Activated CD4-positive, alpha-beta T cell treated with anti-CD3 and anti-CD28 coated beads, Interleukin-2, amount 50 U/mL, for 16 hours (primary cell): ENCODE measurements at places on chromosomes 1 and 21.

GRCh38 chr1:110465038-110465813 is 14.3 kb downstream of the PROK1 start:
- no peak for DNase-seq

- peak; percentile 52 for DNase-seq
Measured at GRCh38 chr21:21163904-21164303, 165.7 kb downstream of the NCAM2 start.

- no peak for DNase-seq
Measured at GRCh38 chr21:41772351-41773080, 5.7 kb upstream of the RIPK4 start.

DNA sequence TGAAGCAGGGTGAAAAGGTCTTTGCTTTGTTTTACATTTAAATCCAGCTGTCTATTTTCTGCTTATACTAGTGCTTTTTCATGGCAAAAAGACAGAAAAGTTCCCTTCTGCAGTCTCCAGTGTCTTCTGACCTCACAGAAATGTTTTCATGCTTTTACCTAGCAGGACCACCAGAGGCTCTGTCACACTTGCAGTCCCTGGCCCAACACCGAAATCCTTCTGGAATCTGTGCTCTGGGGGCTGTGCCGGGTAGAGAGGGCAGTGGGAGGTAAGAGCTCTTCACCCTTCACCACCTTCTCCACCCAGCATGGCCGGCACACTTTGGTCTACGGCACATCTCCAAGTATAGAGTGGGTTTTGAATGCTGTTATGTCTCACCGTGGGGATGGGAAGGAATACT is 20.8 kb downstream of the GNAT2 start:
- no peak for DNase-seq

GRCh38 chr1:47231301-47232186 is 481 bp downstream of the TAL1 start:
- DNase-seq: peak; percentile 8

- DNase-seq: no peak
Measured at GRCh38 chr1:10916311-10916710, 96.1 kb upstream of the TARDBP start.

DNA sequence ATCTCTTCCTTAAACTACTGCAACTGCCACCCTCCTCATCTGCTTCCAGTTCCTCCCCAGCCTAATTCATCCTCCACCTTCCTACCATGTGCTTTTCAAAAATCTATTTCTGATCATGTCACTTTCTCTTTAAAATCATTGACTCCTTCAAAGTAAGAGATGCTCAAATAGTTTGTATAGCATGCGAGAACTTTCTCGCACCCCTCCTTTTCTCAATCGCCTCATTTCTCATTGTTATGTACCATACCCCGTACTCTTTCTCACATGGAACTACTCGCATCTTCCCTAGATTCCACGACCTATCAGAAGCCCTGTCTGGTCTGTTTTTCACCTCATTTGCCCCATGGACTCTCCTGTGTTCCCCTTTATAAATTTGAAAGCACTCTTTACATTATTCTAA is 238.2 kb downstream of the NRIP1 start:
- DNase-seq: no peak

DNA sequence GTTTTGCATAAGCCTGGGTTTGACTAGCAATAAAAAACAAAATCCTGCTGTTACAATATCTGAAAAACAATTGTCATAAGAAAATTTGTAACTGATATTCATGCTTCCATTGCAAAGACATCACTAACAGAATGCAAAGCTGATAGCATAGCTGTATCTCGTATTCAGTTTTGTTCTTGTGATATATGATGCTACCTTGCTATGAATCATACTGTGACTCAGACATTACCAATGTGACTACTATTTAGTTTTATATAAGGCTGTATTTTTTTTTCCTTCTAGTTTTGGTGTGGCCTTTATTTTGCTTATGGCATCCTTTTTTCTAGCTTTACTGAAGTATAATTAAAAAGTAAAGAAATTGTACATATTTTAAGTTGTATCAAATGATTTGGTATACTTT is 1381.8 kb downstream of the MRPL39 start:
- DNase-seq: no peak

DNA sequence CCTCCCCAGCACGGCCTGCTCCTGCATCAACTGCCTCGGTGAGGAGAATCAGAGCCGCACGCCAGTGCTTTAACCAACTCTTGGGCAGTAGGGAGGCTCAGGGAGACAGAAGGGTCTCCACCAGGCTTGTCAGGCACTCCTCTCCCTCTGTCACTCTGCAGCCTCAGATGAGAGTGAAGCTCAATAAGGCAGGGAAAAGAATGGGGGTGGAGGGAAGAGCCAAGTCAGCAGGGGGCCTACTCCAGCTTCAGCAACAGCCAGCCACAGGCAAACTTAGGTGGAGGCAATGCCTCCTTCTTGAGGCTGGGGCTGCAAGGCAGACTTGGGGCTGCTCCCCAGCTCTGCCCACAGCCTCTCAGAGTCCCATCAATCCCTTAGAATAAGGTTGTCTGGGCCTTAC is 51.8 kb upstream of the A3GALT2 start:
- DNase-seq: no peak

DNA sequence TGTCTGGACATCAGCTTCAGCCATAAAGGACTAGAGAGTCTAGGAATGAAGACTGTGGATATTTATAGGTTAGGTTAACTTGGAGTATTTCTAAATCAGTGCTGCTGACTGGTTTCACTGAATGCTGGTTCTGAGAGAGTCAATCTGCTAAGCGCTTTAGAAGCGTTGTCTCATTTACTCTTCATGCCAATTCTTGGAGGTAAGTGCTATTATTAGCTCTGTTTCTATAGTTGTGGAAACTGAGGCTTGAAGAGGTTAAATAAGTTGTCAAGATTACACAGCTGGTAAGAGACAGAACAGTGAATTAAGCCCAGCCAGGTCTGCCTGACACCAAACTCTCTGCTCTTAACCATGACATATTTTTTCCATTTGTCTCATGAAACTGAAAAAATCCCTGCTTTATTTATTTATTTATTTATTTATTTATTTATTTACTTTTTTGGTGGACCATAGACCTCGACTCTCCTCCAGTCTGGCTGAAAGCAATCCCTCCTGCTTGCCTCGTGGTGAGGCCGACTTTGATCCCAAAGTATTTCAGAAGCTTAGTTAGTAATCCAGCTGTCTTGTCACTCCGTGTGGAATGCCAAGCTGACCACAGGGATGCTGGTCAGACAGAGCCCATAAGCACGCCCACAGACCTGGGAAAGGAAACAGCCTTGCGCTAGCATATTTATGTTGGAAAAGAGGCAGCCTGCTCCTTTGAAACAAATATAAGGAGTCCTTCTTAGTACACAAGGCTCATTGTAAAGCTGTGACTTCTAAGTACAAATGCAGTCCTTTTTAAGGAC is 16.9 kb downstream of the NTMT2 start:
- DNase-seq: no peak

- no peak for DNase-seq
Measured at GRCh38 chr1:191882870-191883269, 275.4 kb upstream of the RGS18 start.

DNA sequence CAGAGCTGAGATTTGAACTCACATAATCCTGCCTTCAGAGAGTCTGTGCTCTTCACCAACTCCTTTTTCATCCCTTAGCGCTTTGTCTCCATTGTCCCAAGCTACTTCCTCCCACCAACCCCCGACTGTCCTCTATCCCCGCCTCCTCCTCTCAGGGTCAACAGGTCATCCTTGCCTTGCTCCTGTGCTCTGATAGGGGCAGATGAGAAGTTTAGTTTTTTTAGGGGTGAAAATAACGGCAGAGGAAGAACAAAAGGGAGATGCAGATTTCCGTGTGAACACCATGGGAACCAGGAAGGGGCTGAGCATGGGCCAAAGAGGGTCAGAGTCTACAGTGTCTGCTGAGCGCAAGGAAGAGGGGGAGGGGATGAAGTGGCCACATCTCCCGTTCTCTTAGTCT is 31.9 kb downstream of the GLUL start:
- DNase-seq: no peak

DNA sequence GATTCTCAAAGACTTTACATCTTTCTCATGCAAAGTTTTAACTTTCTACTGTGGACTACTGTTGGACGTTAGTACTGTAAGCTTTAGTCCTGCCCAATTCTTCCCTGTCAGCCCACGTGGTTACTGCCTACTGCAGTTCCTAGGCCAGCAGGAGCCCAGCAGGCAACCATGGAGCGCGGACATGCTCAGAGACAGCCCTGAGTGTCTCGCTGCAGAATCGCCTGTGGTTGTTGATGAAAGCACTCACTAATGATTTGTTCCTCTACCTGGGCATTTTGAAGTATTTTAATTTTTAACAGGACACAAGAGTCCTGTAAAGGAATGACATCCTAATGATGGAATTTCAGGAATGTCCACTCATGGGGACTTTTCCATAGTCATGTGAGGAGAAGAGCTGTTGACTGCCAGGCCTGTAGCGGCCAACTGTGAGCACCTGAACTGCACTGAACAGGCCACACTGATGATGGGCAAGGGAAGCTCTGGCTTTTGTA is 44.1 kb downstream of the PGBD5 start:
- no peak for DNase-seq
